ENCODE measurements at places on chromosomes 5 and 9.
A peak's percentile ranks its signal among the peaks of the same experiment; 100 is the strongest.

- DNase-seq = no peak
These were observed 16.9 kb upstream of the FER start for GRCh38 chr5:108730617-108731340.

DNA sequence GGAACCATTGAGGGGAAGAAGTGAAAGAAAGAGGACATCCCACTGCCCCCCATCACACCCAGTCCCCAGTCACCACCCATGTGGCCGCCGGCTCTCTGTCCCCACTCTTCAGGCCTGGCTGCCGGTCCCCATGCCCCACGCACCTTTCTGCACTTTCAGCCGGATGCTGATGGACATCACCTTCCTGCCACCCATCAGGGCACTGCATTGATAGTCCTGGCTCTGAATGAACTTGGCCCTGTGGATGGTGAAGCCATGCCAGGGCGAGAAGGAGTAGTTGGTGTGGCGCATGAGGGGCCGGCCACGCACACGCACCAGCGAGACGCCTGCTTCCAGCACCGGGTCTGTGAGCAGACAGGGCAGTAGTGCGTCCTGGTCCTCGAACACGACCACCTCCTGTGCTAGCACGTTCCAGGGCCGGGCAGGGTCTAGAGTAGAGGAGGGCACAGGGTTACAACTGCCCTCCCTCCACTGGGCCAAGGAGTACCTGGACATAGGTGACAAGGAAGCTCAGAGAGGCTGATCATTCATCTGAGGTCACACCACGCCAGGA is 6.4 kb downstream of the CSF1R start:
- no peak for DNase-seq

DNA sequence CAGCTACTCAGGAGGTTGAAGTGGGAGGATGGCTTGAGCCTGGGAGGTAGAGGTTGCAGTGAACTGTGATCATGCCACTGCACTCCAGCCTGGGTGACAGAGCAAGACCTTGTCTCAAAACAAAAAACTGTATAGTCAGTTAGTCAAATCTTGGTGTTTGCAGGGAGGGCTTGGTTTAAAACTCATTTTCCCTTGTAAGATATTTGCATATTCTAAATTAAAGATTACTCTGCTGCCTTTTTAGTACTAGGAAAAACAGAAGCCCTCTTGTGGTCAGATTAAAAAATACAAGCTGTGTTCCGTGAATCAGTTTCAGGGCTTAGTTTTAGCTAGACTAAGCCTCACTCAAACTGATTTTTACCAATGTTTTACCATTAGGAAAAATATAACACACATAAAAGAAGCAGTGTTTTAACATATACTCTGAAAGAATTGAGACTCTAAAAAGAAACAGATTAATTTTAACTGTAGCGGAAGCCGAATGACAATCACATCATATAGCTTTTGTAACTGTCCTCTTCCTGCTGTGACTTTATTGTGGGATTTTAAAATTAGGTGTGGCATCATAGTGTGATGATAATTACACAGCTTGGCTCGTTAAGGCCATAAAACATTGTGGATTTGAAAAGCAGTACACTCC is 84.9 kb upstream of the BASP1 start:
- peak; percentile 45 for DNase-seq

DNA sequence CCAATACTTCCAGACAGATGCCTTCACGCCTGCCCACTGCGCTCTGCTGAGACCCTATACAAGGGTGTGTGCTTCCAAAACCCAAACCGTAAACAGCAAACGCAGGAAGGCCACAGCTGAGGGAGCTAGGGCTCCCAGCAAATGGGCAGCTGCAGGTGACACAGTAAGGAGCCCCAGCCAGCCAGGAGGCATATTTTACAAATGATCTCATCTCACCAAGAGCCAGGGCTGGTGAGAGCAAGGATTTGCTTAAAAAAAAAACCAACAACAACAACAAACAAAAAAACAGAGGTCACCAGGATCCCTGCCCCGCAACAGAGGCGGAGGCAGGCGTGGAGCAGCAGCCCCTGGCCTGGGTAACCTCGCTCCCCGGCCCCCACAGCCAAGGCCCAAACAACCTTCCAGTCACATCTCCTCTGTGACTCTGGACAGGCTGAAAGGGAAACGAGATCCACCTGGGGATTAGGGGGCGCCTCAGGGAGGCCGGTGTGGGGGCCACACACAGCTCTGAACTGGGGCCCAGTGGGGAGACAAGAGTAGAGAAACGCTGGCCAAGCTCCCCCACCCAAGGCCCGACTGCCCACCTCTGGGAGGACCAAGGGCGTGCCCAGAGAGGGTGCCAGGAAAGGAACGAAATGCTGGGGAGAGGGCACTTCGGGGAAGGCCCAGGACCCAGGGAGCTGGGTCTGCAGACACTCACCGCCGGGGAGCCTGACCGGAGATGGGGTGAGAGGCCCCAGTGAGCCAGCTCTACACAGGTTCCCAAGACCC is 3.3 kb downstream of the NACC2 start:
- DNase-seq = no peak

DNA sequence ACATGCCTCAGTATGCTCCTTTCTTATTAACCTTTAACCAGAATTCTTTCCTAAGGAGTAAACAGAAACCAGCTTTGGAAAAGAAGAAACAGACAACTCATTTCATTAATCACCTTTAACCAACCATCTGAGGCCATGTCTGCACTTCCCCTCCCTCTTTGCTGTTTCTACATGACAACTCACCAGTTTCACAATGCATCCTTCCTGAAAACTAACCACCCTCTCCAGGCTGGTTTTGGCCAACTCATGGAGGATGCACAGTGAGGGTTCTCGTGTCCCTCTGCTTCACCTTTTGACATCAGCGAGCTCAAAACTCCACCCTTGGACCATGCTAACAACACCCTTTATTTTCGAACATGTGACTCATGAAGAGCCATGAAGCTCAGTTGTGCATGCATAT is 244.1 kb downstream of the ELAVL2 start:
- DNase-seq = no peak

- DNase-seq = no peak
These were observed 37.2 kb downstream of the MRPS27 start for GRCh38 chr5:72282878-72283277.

DNA sequence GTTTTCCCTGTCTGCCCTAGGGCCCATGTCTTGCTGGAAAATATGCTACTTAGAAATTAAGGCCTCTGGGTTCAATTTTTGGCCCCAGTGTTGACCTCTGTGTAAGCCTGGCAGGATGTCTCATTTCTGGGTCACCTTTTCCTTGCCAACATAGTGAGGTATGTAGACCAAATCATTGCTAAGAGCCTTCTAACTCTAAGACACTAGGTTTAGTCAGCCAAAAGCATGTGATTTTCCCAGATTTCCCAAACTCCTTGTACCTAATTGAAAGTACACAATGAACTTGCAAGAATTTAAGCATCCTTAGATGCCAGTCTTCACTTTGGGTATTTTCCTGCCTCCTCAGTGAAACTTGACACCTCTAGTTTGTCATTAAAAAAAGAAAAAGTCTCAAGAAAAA is 77.0 kb downstream of the GALNT10 start:
- no peak for DNase-seq

DNA sequence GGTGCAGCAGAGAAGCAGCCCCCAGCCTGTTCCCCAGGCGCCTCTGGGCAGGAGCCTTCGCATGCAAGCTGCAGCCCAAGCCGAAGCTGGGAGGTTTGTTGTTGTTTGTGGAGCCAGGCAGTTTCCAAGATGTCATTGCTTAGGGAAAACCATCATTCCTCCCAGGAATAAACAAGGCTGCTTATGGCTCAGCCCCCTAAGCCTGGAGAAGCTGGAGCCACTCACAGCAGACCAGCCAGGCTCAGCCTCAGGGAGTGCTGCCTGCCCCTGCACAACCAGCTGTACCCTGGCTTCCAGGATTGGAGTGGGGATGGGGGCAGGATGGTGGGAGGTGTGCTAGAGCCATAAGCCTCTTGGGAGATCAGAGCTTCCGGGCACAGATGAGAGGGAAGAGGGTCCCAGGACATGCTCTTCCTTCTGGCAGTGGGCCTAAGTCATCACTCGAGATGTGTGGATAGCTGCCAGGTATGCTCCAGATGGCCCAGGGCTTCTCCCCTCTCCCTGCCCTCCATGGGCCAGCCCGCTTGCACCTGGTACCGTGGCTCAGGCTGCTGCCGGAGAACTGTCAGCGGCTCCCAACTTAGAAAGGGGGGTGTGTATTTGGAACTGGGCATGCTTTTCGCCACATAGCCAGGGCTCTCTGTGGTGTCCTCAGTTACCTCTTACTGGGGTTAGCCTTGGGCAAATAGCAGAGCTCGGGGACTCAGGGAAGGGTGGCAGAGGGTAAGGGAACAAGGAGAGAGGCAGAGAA is 105.2 kb downstream of the RGS3 start:
- DNase-seq = peak; percentile 44

- DNase-seq = no peak
These were observed 244.4 kb upstream of the TUT7 start for GRCh38 chr9:86598411-86599239.

DNA sequence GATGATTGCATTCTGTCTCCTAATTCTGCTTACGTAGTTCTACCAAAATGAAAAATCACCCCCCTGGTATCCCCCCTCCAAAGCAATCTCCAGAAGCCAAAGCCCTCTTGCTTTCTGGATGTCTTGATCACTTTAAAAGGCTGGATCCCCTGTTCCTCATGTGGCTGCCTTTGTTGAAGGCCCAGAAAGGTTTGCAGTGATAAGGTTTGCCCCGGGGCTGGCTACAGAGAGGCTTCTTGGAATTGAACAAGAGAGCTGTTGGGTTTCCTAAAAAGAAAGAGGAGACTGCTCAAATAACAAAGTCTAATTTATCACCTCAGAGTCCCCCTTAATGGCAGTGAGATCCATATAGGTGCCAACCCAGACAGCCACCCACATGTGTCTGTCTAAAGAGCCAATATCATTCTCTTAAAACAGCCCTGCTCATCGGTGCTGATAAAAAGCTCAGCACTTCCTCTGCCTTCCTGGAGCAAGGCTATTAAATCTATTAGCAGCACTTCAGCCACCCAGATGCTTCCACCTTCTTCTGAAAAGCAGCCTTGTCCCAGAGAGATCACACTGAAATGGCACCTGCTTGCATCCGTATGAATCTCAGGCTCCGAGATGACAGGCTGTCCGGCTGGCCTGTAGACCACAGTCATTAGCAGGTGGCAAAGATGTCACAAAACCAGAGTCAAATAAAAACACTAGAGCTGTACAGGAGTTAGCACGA is 70.9 kb downstream of the TEX10 start:
- no peak for DNase-seq

GRCh38 chr5:181114284-181114843 is 16.6 kb downstream of the OR2V1 start:
- no peak for DNase-seq

DNA sequence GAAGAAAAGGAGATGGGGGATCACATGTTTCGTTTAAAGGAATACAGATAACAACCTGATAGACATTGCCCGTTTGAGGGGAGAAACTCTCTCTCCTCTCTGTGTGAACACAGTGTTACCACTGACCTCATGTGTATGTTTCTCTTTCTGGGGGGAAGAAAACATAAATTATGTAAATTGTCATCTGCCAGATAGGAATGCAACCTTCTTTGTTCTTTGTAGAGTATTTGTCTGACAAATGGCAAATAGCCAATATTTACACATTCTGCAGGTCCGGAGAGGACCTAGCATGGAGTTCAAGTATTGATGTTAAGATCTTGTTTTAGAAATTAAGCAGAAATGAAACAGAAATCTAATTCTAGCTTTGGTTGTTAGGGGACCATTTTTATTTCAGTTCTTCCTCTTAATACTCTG is 276.3 kb downstream of the SAXO1 start:
- DNase-seq = no peak

GRCh38 chr9:112168197-112168596 is 6.9 kb downstream of the SUSD1 start:
- DNase-seq = no peak

DNA sequence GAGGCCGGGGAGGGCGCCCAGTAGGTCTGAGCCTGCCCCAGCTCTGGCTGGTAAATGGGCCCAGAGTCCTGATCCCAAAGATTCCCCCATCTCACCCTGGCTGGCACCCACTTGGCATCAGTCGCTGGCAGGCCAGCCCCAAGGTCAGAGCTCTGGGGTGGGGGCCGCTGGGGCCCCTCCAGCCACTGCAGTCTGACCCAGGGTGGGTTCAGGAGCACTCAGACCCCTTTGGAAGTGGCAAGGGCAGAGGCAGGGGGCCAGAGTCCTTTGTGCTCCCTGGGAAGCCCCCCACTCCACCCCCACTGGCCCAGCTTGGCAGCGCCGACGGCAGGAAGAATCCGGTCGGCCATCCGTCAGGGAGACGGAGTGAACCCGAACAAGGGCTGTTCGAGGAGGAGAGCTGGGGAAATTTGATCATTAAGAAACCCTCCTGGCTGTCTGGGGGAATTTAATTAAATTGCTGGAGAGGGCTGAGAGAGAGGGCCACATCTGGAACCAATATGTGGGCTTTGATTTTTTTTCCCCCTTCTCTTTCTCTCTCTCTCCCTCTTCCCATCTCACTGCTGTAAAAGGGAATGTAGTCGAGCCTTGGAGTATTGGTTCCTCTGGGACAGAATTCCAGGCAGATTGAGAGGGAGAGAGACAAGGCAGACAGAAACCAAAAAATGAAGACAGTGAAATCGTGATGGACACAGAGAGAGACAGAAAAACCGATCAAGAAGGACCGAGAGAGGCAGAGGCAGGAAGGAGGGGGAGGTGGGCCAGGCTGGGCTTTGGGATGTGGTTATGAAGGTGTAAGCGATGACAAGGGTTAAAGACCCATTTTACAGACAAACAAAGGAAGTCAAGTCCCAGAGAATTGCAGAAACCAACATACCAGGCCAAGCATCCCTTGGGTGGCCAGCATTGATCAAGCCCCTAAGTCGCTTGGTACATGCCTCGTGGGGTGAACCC is 8.1 kb upstream of the ASB6 start:
- no peak for DNase-seq
